Renal cortex interstitium (tissue), 15 donors: ENCODE measurements at places on chromosomes 7 and 10.

DNA sequence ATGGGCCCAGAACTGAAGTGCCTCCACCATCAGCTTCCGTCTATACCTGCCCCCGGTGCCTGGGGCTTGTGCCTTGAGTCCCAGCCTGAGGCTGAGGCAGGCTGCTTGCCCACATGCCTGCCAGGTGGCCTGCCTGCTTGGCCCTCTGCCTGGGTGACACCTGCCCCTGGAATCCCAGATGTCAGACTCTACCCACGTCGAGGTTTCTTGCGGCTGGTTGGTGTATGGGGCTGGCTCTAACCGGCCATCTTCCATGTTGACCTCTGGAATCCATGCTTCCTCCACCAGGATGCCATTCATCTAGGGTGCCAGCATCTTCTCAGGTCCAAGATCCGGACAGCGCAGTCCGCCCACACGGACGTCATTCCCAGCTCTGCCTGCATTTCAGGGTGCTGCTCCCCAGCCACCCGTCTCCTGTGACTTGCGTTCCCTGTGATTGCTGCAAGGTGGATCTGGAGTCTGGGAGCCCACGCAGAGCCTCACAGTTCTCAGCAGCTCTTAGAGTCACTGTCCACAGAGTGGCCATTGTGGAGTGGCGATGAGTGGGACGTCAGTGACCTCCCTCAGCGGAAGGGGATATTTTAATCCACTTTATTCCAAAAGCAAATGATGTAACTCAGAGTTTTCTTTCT, 298.1 kb downstream of the TCERG1L start:
- DNase-seq = no peak

- no peak for DNase-seq
These were observed 62.8 kb downstream of the ZEB1 start for GRCh38 chr10:31381766-31382316.

GRCh38 chr10:121368347-121369025, 229.8 kb downstream of the FGFR2 start:
- DNase-seq = no peak

DNA sequence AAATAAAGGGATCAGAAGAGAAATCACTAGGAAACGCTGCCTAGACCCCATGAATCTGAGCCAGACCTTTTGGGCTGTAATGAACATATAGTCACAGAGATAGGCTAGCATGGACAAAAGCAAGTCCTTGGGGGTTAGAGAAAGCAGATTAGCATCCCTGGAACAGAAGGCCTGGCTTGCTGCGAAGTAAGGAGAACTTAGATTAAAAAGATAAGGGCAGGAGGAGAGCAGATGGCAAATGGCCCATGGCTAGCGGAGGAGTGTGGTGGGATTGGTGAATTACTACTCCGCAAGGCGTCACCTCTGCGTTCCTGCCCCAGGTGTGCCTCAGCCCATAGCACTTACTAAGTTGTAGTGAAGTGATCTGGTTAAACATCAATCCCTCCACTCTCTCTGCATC, 92.3 kb upstream of the ZNF438 start:
- DNase-seq = no peak

DNA sequence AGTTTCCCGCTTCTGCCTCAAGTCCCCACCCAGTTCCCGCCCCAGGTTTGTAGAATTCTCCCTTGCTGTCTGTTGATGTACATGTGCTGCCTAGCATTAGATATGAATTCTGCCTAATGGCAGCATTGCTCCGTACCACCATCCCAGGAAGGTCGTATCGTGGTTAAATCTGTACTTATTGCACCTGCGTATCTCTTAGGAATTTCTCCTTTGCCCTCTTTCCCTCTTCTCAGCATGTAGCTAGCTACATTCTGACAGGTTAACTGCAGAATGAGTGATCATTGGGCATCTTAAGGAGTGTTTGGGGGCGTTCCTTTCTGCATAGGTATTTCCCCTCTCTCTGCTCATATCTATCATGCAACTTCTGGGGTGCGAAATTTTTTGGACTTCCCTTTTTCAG, 293.1 kb downstream of the GPR158 start:
- no peak for DNase-seq

- DNase-seq = no peak
These were observed 306.1 kb upstream of the ADARB2 start for GRCh38 chr10:2043379-2043778.

DNA sequence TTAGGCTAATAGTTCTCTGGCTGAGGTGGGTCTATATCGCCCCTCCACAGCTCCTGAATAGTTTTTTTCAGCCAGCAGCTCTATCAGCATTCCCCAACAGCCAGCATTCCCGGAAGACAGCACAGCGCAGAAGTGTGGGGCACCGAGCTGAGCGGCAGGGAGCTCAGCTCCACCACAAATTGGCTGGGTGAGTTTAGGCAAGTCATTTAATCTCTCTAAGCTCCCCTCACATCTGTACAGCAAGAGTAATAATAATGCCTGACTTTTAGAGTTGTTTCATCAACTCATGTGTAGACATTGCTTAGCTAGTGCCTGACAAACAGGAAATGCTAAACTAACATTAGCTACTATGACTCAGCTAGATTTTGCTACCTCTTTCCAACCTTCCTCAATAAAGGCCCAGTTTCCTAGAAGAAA, 247.9 kb upstream of the PTN start:
- no peak for DNase-seq

DNA sequence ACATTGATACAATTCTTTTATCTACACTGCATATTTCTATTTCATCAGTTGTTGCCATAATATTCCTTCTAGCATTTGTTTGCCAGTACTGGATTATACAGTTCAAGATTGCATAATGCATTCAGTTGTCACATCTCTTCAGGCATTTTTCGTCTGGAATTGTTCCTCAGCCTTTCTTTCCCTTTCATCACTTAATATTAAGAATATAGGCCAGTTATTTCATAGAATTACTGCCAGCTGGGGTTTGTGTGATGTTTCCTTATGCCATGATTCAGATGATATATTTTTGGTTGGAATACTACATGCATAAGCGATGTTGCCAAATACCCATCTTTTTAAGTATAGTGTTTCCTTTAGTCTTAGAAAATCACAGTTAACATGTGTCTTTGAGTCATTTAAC, 20.8 kb downstream of the KIFBP start:
- no peak for DNase-seq

DNA sequence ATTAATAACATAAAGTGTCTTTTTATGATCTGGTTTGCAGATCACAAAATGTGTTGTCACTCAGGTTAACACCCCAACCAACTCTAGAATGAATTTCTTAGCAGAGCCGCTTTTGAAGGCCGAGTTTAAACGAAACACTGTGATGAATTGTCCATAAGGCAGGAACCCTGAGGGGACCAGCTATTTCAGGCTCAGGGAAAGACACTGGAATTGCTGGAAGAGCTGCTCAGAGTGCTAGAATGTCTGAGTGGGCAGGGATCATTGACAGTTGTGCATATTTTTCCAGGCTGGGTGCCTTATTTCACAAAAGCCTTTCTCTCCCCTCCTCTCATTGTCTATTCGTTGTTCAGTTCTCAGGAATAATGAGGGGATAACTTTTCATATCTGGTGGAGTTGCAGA, 68.7 kb upstream of the PRKG1 start:
- DNase-seq = no peak

DNA sequence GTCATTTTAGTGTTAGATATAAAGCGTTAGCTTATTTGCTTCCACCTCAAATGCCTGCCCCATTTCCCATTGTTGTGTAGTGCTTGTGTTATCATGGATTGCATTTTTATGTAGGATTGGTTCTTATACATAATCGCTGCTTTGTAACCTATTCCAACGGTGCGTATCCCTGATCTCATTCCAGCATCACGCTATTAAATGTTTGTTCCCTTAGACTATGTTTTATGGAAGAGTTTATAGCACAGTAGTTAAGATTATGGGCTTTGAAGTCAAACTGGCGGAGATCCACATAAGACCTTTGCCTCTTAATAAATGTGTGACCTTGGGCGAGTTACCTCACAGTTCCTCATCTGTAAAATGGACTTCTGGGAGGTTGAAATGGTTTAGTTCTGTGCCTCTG, 34.0 kb upstream of the ELN start:
- DNase-seq = no peak

DNA sequence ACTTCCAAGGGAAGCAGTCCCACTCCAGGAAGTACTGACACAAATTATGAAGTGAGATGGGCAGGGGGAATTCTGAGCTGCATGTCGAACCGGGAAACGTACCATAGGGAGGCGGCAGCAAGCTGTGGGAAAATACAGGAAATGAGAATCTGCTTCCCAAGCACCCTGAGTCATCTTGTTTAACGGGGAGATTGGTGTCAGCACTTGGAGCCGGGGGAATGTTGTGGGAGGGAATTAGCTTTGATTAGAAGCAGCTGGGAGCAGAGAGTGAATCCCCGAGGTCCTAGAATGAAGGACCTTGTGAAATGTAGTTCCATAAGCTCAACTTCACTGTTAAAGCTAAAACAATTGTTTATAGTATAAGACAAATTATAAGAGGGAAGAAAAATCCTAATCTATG, 141.4 kb upstream of the PRKCQ start:
- peak; percentile 67 for DNase-seq

DNA sequence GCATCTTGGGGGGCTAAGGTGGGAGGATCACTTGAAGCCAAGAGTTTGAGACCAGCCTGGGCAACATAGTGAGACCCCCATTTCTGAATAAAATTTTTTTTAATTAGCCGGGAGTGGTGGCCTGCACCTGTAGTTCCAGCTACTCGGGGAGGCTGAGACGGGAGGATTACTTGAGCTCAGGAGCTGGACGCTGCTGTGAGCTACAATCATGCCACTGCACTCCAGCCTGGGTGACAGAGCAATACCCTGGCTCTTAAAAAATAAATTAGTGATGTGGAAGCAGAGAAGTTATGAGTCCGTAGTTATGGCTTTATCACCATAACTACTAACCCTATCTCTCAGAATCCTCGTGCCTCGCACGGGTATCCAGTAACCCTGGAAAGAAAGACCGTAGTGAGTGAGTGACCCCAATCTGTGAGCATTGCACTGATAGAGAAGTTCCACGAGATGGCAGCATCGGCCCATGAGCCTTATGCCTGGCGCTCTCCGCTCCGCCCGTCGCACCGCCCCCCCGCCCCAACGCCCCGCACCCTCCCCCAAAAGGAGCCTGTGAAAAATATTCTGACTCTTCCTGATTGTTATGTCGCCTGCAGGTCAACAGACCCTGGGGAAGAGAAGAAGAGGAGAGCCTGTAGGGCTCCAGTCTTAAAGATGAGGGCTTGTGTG, 4.9 kb upstream of the SLC29A3 start:
- DNase-seq = no peak

- DNase-seq = peak; percentile 64
These were observed 24.3 kb downstream of the FAM20C start for GRCh38 chr7:216360-217300.

DNA sequence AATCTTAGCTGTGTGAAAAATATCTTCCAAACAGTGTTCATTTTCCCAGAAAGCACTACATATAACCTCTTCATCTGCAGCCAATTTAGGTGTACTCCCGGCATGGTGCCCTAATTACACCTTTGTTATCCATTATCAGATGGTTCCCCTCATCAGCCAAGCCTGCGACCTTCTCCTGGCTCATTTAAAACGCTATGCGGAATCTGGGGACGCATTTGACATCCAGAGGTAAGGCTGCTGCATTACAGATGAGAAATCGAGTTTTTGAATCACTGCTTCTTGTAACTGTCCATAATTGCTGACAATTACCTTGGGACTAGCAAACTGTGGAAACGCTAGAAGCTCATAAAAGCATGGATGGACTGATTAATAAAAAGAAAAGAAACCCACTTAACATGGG, 109.5 kb downstream of the PARP12 start:
- no peak for DNase-seq

- no peak for DNase-seq
These were observed 29.0 kb downstream of the GSTO2 start for GRCh38 chr10:104297697-104298660.

DNA sequence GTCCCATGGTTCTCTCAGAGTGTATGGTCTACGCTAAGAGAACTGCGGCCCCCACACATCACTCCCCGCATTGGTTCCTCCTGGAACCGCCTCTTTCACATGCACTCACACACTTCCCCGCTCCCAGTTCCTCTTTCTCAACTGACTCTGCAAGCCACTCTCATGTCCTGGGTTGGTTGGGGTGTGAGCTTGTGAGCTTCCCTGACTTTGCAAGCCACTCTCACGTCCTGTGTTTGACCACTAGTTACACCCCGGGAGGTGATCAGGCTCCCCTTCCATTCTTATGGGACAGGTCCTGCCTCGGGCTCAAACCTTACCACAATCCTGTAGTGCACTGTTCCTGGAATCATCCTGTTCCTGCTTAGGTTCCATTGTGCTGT, 105.0 kb downstream of the TRIM24 start:
- DNase-seq = no peak

GRCh38 chr10:18737841-18738240, 78.6 kb downstream of the ARL5B start:
- no peak for DNase-seq

DNA sequence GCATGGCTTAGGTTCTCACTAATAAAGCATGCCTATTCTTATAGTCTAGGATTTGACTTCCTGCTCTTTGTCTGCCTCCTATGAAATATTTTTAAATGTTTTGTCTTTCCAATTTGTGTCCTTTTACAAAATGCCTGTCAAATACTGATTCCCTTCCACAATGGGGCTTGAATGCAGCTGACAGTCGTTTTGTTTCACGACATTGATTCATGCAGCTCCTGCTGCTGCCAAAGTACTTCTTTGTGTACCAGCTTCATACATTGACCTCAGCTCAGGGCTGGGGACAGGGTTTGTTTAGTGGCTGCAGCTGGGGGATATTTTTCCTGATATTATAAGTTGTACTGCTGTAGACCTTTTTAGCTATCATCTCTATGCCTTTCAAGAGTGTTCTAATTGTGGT, 371.9 kb upstream of the CHRM2 start:
- no peak for DNase-seq

- DNase-seq = no peak
These were observed 217.6 kb downstream of the GFRA1 start for GRCh38 chr10:116055252-116055916.

GRCh38 chr7:106276513-106276912, 8.3 kb downstream of the NAMPT start:
- DNase-seq = no peak
